ENCODE measurements at places on chromosomes 12 and 14. TPM values are rescaled to one million over a fixed set of nuclear protein-coding genes. Genes with fewer than 3 reads are reported as not detected.
A peak's percentile ranks its signal among the peaks of the same experiment; 100 is the strongest.

DNA sequence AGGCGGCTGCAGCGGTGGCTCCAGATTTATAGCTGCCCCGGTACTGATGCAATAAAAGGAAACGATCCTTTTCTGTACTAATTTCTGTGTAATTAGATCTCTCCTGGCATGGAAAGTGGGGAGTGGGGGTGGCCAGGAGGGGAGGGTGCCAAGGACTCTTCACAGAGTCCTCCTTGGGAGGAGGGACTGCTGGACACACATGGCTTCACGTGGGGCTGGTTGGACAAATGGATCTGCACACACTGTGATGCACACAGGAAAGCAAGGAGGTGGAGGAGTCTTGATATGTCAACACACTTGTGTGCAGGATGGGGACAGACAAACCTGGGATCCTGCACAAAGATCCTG is 23.8 kb upstream of the ATP5MC2 start:
- no peaks in the 10 kb centered on the region for H3K4me1 ChIP-seq
- no peak for DNase-seq
- H3K27ac ChIP-seq, result no peak overlapping the region
- H3K36me3 ChIP-seq, result no peaks in the 10 kb centered on the region

- peaks cover 14% of the 10 kb centered on the region for H3K36me3 ChIP-seq
- H3K4me1 ChIP-seq, result no peaks in the 10 kb centered on the region
- no peak overlapping the region for H3K27ac ChIP-seq
Observed at GRCh38 chr12:106994579-106995220, 7.8 kb upstream of the MTERF2 start.

- no peak for DNase-seq
- H3K27me3 ChIP-seq, result no peaks in the 10 kb centered on the region
- no peak overlapping the region for H3K4me3 ChIP-seq
- no peaks in the 10 kb centered on the region for H3K36me3 ChIP-seq
- peaks cover 3% of the 10 kb centered on the region for H3K4me1 ChIP-seq
Observed at GRCh38 chr12:94660436-94660835, 10.1 kb upstream of the TMCC3 start.

- no peak for DNase-seq
- H3K27me3 ChIP-seq, result no peaks in the 10 kb centered on the region
- H3K36me3 ChIP-seq, result peaks cover 44% of the 10 kb centered on the region
- H3K27ac ChIP-seq, result peak overlapping the region; percentile 95
- peak overlapping the region; percentile 100 for H3K4me3 ChIP-seq
- H3K4me1 ChIP-seq, result no peaks in the 10 kb centered on the region
Observed at GRCh38 chr12:112408621-112409020, 784 bp downstream of the RPL6 start.

- no peak overlapping the region for H3K4me3 ChIP-seq
- H3K4me1 ChIP-seq, result peaks cover 8% of the 10 kb centered on the region
- DNase-seq, result no peak
- no peak overlapping the region for H3K27ac ChIP-seq
- H3K27me3 ChIP-seq, result no peaks in the 10 kb centered on the region
Observed at GRCh38 chr12:39764944-39765560, 145.4 kb upstream of the ABCD2 start.

- H3K4me1 ChIP-seq, result no peaks in the 10 kb centered on the region
- peaks cover 2% of the 10 kb centered on the region for H3K36me3 ChIP-seq
- DNase-seq, result no peak
- no peak overlapping the region for H3K4me3 ChIP-seq
Observed at GRCh38 chr12:38350342-38351174, 34.0 kb downstream of the ALG10B start.

DNA sequence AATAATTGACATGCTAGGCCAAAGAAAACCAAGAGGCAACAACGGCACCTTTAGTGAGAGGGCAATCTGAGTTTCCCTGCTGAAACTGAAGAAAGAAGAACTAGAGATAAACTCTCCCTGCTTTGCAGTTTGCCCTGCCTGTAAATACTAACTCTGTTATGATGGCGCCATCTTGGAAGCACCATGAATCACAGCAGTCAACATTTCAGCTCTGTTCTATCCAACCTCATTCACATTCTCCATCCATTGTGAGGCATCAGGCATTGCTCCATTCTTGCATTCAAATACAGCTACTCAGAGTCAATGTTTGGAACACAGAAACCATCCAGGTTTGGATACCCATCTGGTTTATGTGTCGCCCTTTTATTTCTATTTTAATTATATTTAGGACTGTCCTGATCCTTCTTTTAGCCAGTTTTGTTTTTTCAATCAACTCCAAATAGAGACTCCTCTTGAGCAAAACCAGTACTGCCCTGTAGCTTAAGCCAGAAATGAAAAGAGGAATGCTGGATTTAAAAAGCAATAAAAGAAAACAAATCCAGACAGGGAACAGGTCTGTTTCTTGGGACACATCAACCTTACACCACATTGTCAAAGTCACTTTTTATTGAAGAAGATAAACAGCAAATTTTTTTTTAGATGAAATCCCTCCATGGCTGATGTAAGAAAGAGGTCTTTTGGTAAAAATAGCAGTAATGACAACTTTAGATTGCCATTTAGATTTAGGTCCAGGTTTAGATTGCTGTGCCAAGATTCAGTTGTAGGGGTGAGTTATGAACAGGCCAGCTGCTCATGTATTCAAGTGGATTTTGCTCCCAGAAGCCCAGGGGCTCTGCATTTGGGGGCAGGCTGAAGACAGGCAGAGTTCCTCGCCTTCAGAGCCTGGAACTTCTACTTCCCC is 33.3 kb upstream of the PPM1A start:
- no peak overlapping the region for H3K27ac ChIP-seq
- no peaks in the 10 kb centered on the region for H3K36me3 ChIP-seq
- DNase-seq, result no peak
- no peak overlapping the region for H3K4me3 ChIP-seq
- peaks cover 11% of the 10 kb centered on the region for H3K4me1 ChIP-seq
- H3K27me3 ChIP-seq, result no peaks in the 10 kb centered on the region

- no peaks in the 10 kb centered on the region for H3K4me1 ChIP-seq
- H3K36me3 ChIP-seq, result no peaks in the 10 kb centered on the region
- no peak overlapping the region for H3K4me3 ChIP-seq
- no peaks in the 10 kb centered on the region for H3K27me3 ChIP-seq
Observed at GRCh38 chr14:68653804-68654203, 139.1 kb downstream of the ZFP36L1 start.

- no peak overlapping the region for H3K4me3 ChIP-seq
- no peak for DNase-seq
- H3K4me1 ChIP-seq, result peaks cover 3% of the 10 kb centered on the region
- 0 out of 3 replicates have a peak, but pooled peaks cover 3% of the 10 kb centered on the region for H3K36me3 ChIP-seq
- H3K27me3 ChIP-seq, result no peaks in the 10 kb centered on the region
Observed at GRCh38 chr14:40694023-40694422, 912.7 kb upstream of the LRFN5 start.

DNA sequence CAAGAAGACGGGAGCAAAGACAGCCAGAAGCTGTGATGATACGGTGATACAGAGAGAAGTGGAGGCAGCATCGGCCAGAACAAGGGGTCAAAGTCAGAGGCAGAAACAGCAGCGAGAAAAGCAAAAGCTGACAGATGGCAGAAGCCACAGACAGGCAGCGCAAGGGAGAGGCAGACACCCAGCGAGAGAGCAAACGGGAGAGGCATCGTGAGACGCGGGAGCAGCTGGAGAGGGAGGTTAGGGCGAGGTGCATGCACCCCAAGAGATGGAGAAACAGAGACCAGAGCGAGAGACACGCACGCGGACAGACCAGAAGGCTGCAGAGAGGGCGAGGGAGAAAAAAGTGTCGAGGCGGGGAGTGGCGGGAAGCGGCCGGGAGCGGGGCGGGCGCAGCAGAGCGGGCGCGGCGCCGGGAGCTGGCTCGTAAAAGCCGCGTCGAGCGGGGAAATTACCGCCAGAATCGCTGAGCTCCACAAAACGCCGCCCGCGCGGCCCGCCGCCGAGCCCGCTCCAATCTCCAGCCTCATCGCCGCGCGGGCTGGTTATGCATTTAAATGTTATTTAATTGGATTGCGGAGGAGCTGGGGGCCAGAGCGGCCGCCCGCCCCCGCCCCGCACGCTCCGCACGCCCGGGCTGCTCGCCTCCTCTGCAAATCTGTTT is 15.6 kb downstream of the SMUG1 start:
- peak; percentile 48 for DNase-seq
- H3K4me3 ChIP-seq, result no peak overlapping the region
- peaks cover 40% of the 10 kb centered on the region for H3K27me3 ChIP-seq
- H3K4me1 ChIP-seq, result no peaks in the 10 kb centered on the region

DNA sequence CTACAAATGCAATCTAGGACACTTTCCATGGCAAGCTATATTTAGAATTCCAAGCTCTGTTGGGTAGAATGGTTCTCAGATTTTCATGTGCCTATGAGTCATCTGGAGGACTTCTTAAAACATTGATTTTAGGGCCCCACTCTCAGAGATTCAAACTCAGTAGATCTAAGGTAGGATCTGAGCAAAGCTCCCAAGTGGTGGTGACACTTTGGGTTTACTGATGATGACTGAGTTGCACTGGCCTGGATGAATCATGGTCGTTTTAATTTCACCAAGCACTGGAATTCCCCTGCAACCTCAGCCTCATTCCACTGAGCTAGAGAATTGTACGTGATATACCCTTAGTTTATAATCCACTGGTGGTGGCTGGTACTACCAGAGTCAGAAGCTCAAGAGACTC is 86.5 kb downstream of the PPM1H start:
- H3K36me3 ChIP-seq, result peaks cover 2% of the 10 kb centered on the region
- no peaks in the 10 kb centered on the region for H3K27me3 ChIP-seq
- no peak overlapping the region for H3K4me3 ChIP-seq

- H3K4me3 ChIP-seq, result no peak overlapping the region
- no peak for DNase-seq
- H3K36me3 ChIP-seq, result no peaks in the 10 kb centered on the region
- H3K27me3 ChIP-seq, result no peaks in the 10 kb centered on the region
Observed at GRCh38 chr14:101704140-101704539, 57.4 kb upstream of the PPP2R5C start.

- H3K27ac ChIP-seq, result no peak overlapping the region
- no peaks in the 10 kb centered on the region for H3K27me3 ChIP-seq
- H3K4me3 ChIP-seq, result peak overlapping the region; percentile 84
- DNase-seq, result no peak
- H3K36me3 ChIP-seq, result peaks cover 4% of the 10 kb centered on the region
- H3K4me1 ChIP-seq, result peaks cover 4% of the 10 kb centered on the region
Observed at GRCh38 chr14:104866451-104867370, 1.6 kb downstream of the CEP170B start.

PPP1R36 gene
- total RNA-seq, result 0.66 TPM

CCDC196 gene
- not detected for total RNA-seq

TMEM132C gene
- 0.22 TPM for total RNA-seq

LRP1-AS gene
- not detected for total RNA-seq

IL31 gene
- total RNA-seq, result not detected

GPN3 gene
- 47.6 TPM for total RNA-seq

CLEC2D gene
- total RNA-seq, result 2.3 TPM

RNASE4 gene
- not detected for total RNA-seq

All from H9 (cell line).